ENCODE measurements at places on chromosomes 3 and 15. TPM values are rescaled to one million over a fixed set of nuclear protein-coding genes. Genes with fewer than 3 reads are reported as not detected.

DNA sequence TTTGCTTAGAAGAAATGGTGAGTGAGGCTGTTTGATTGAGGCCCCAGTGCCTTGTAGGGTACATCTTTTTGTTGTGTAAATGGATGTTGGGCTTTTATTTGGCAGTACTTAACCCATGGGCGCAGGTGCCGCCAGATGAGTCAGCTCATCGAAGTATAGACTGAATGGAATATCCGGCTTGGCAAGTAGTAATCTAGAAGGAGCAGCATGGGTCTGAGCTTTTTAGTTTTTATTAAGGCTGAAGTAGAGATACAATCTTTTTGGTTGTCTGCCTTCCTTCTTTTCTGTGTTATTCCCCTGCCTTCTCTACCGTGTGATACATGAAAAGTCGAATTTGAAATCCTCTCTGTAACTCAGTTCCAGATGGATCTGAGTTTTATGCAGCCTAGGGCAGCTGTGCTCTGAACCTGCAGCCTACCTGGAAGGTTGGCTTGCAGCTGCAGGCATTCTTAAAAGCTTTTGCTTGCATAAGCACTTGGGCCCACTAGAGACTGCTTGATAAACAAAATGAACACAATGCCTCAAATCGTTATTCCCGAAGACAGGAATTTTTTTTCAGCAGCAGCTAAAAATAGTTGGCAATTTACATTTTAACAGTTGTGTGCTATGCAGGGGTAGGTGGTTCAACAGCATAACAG is 177.5 kb upstream of the CGNL1 start:
- no peaks in the 10 kb centered on the region for H3K36me3 ChIP-seq
- H3K4me1 ChIP-seq: peaks cover 22% of the 10 kb centered on the region
- H3K27ac ChIP-seq: no peak overlapping the region
- H3K27me3 ChIP-seq: no peaks in the 10 kb centered on the region

DNA sequence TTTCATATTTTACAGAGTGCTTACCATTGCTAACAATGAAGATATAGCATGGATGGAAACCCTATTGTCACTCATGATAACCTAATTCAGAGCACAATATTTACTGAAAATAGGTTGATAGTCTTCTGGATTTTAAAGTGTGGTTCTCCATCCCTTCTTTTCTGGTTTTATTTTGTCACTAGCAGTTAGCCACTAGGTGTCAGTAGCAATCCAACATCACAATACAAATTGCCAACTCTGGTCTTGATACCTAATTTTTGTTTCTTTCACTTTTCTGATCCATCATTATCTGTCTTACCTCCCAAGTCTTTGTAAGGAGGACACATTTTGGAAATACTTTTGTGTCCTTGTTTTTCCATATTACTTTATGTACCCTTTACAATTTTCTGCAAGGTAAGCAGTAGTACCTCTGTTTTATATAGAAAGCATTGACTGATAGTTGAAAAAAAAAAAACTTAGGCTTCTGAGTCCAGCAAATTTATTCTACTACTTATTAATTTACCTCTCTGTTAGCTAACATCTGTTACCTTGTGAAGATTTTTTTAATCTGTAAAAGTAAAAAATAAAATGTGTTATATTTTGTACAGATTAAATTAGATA is 28.3 kb upstream of the CRYBG3 start:
- no peaks in the 10 kb centered on the region for H3K27me3 ChIP-seq
- no peak overlapping the region for H3K27ac ChIP-seq
- peaks cover 11% of the 10 kb centered on the region for H3K36me3 ChIP-seq

CLDN16 gene
- not detected for total RNA-seq

SEMA6D gene
- 2.1 TPM for total RNA-seq

DNA sequence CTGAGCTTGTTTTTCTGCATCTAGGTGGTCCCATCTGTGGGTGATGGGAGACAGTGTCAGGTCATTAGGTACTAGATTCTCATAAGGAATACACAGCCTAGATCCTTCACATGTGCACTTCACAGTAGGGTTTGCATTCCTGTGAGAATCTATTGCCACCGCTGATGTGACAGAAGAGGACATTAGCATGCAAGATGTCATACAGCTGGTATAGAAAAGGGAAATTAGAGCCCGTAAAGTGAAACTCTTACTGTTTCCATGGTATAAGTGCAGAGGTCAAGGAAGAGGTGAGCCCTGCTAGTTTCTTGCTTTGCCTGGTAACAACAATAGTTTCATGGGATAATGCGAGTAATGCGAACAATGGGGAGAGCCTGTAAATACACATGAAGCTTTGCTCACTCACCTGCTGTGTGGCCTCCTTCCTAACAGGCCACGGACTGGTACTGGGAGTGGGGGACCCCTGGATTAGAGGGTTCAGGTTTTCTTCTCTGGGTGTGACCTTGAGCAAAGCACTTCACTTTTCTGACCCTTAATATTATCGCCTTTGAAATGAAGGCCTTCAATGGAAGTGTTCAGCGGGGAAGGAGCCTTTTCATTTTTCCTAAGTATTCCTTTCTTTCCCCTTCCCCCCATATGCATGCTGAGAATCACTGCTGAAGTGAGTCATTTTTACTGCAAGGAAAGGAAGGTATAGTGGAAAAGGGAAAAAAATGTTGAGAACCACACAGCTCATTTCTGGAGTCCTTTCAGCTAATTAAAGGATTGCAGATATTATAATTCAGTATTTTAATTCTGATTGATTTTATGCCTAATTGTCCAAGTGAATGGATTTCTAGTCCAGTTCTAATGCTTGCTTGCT is 286.4 kb downstream of the UBE2E2 start:
- no peaks in the 10 kb centered on the region for H3K27me3 ChIP-seq
- H3K4me1 ChIP-seq: peaks cover 8% of the 10 kb centered on the region
- H3K4me3 ChIP-seq: no peak overlapping the region
- no peak for DNase-seq

- H3K27me3 ChIP-seq: no peaks in the 10 kb centered on the region
- no peak overlapping the region for H3K4me3 ChIP-seq
- H3K36me3 ChIP-seq: peaks cover 34% of the 10 kb centered on the region
- H3K27ac ChIP-seq: no peak overlapping the region
- peaks cover 16% of the 10 kb centered on the region for H3K4me1 ChIP-seq
- no peak for DNase-seq
Observed at GRCh38 chr3:122497425-122497824, 17.3 kb downstream of the KPNA1 start.

DNA sequence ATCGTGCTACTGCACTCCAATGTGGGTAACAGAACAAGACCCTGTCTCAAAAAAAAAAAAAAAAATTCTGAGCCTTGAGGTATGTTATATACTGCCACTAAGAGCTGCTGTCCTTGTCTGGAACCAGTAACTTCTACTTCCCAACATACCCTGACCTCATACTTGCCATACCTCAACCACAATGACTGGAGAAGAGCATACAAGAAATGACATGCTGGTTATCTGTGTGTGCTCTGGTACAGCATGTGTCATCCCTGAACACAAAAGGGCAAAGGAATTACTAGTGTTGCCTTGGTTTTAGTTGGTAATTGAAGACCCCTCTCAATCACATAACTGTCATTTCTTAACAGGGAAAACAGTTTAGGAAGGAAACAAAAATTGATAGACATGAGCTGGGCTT is 54.5 kb downstream of the MRPS25 start:
- DNase-seq: no peak
- H3K4me1 ChIP-seq: peaks cover 18% of the 10 kb centered on the region
- H3K27ac ChIP-seq: no peak overlapping the region
- peaks cover 73% of the 10 kb centered on the region for H3K36me3 ChIP-seq

NR2E3 gene
- not detected for total RNA-seq

ZPLD1 gene
- total RNA-seq: not detected

GOLGA8J gene
- total RNA-seq: not detected

TRH gene
- total RNA-seq: not detected

All from esophagus muscularis mucosa (tissue), 4 donors.